ENCODE measurements at places on chromosomes 13 and 19. TPM values are rescaled to one million over a fixed set of nuclear protein-coding genes. Genes with fewer than 3 reads are reported as not detected.

GRCh38 chr19:1239796-1240737 is 1.5 kb upstream of the ATP5F1D start:
- peak; percentile 93 for DNase-seq
- peaks cover 80% of the 10 kb centered on the region for H3K4me1 ChIP-seq
- H3K36me3 ChIP-seq = no peaks in the 10 kb centered on the region
- H3K27me3 ChIP-seq = peaks cover 7% of the 10 kb centered on the region

Gene PTGER1
- not detected for total RNA-seq

Gene XPO4
- 15.0 TPM for total RNA-seq

Gene IGFL1
- not detected for total RNA-seq

DNA sequence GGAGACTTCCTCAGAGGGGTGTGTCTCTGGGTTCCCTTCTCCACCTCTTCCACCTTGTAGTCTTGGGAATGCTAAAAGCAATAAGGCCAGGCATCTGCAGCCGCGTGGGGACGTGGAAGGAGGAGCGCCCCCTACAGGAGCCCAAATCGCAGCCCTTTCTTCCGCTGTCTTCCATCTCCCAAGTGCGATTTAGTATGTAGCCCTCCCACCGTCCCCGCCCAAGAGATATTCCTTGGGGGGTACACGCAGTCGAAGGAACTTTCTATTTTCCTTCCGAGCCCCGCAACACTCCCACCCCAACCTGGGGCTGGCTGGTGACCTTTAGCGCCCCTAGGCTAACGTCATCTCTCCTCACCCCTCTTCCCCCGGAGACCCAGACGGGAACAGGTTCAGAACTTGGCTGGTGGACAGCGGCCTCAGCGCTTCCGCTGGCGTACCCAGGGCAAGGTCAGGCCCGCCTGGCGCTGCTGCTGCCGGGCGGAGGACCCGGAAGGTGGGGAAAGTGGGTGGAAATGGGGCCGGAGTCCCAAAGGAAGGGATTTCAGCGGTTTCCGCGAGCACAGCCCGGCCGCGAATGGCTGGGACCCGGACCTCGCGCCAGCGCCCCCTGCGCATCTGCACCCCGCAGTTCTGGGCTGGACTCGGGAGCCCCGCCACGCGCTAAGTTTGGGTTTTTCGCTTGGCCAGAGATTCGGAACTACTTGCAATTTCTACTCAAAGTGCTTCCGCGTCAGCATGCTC is 2.1 kb upstream of the PCDH8 start:
- no peak for DNase-seq
- peak overlapping the region; percentile 81 for H3K4me3 ChIP-seq
- H3K27me3 ChIP-seq = peaks cover 53% of the 10 kb centered on the region
- H3K4me1 ChIP-seq = peaks cover 47% of the 10 kb centered on the region
- no peaks in the 10 kb centered on the region for H3K36me3 ChIP-seq

DNA sequence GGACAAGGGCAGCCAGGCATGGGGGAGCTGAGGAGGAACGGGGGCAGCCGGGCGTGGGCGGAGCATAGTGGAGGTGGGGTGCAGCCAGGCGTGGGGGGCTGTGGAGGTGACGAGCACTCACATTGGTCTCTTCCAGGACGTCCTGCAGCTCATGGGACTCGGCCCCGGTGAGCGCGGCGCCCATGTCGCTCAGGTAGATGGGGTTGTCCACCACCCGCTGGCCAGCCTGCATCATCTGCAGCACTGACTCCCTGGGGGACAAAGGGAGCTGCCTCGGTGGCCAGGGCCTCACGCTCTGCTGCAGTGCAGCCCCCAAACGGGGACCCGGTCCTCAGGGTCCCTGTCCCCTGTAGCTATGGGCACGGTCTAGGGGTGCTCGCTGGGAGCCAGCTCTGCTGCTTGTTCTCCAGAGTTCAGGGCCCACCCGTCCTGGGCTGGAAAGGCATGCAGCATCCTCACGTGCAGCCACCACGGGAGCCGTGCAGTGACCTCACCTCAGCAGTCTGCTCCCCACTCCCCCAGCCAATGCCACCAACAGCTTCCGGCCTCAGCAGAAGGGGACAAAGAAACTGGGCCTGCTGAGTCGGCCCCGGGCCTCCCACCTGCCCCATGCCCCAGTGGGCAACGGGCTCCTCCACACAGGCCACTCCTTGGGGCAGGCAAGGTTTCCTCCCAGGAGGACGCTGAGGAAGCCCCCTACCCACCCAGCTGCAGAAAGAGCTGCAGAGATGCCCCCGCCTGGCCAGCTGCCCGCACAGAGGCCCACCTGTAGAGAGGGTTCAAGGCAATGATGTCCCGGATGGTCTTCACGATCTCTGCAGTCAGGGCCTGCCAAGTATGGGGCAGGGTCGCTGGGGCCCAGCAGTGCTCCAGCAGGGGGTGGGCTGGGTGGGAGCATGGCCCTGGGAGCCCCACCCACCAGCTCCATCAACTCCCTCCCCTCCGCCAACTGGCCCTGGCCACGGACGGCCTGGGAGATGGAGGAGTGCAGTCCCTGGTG is 12.1 kb downstream of the LONP1 start:
- no peak overlapping the region for H3K4me3 ChIP-seq
- H3K36me3 ChIP-seq = peaks cover 94% of the 10 kb centered on the region
- no peak for DNase-seq

DNA sequence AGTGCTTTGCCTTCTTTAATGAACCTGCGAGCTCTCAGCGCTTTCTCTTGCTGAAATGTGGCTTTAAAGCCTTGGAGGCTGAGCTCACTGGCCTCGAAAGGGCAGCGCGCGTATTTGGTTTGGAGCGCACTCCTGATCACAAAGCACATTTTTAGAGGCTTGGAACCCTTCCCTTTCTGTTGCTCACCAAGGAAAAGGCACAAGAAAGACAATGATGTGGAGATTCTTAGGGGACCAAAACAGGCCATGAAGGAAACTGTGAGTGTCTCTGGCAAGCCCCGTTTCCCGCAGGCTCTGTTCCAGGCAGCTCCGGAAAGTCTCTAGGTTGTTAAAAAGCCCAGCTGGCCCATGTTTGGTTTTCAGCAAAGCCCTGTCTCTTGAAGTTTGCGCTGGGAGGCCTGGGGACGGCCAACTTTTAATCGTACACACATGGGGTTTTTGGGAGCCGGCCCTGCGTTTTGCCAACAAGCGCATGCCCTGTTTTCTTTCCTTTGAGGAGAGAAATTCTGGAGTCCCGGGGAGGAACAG is 9.4 kb upstream of the SPC24 start:
- H3K4me3 ChIP-seq = no peak overlapping the region
- H3K27ac ChIP-seq = peak overlapping the region; percentile 82
- peaks cover 25% of the 10 kb centered on the region for H3K36me3 ChIP-seq
- peak; percentile 89 for DNase-seq

DNA sequence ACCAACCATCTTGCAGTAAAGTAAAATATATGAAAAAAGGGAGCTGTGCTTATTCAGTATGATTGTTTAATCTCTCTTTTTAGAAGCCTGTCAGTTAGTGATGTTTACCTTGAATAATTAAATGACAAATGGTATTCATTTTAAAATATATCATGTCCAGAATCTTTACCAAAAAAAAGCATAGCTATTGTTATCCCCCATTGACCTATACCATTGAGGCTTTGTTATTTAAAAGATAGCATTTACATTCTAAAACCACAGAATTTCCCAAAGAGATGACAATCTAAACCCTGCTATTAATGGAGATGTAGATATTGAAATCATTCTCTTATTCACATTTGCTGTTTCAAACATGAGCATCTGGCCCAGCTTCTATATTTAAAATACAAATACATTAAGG is 2.2 kb downstream of the CNMD start:
- H3K36me3 ChIP-seq = no peaks in the 10 kb centered on the region
- H3K27me3 ChIP-seq = peaks cover 46% of the 10 kb centered on the region
- H3K4me3 ChIP-seq = no peak overlapping the region
- no peak for DNase-seq
- H3K4me1 ChIP-seq = peaks cover 10% of the 10 kb centered on the region
- no peak overlapping the region for H3K27ac ChIP-seq

Gene PDX1
- not detected for total RNA-seq

- H3K4me3 ChIP-seq = no peak overlapping the region
- H3K4me1 ChIP-seq = peaks cover 5% of the 10 kb centered on the region
- H3K36me3 ChIP-seq = no peaks in the 10 kb centered on the region
- no peak for DNase-seq
- H3K27ac ChIP-seq = no peak overlapping the region
Measured at GRCh38 chr13:43196750-43197370, 173.5 kb downstream of the DNAJC15 start.

- H3K36me3 ChIP-seq = no peaks in the 10 kb centered on the region
- H3K4me3 ChIP-seq = no peak overlapping the region
- no peak for DNase-seq
- H3K4me1 ChIP-seq = peaks cover 17% of the 10 kb centered on the region
- peak overlapping the region; percentile 75 for H3K27ac ChIP-seq
- no peaks in the 10 kb centered on the region for H3K27me3 ChIP-seq
Measured at GRCh38 chr13:35957241-35957731, 173.9 kb downstream of the DCLK1 start.

Gene ACP4
- not detected for total RNA-seq
